ENCODE measurements at places on chromosomes 11 and 22. TPM values are rescaled to one million over a fixed set of nuclear protein-coding genes. Genes with fewer than 3 reads are reported as not detected.

The PDGFB gene
- 37.3 TPM for total RNA-seq

The SLC1A2 gene
- total RNA-seq = not detected

The ZNF408 gene
- 12.2 TPM for total RNA-seq

DNA sequence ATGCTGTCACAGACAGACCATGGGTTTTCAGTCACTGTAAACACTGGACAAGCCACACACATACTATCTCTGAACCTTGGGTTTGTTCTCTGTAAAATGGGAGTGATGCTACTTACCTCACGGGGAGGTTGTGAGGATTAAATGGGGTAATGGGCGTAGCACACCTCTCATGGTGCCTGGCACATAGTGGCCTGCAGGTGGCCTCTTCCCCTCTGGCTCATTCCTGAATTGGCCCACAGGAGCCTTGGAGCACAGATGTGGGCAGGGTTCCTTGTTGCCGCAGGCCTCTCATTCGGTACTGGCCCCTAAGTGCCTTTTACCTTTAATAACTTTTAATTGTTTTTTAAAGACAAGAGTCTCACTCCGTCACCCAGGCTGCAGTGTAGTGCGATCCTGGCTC is 11.7 kb downstream of the MICAL2 start:
- DNase-seq = no peak

DNA sequence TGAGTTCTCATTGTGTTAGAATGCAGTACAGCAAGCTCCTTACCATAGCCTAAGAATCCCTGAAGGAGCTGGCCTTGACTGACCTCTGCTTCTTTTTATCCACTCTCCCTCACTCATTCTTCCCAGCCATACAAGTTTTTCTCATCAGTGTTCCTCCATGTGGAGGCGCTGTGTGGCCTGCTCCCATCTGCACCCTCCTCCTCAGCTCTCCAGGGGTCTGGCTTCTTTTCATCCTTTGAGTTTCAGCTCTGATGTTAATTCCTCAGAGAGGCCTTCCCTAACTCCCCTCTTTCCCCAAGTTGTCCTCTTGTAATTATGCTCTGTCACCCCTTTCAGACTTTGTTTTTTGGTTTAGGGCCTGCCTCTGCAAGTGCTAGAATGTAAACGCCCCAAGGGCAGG is 144.8 kb downstream of the WNT7B start:
- no peak for DNase-seq

- peak; percentile 67 for DNase-seq
Observed at GRCh38 chr22:44697423-44698141, 4.4 kb upstream of the PRR5 start.

- DNase-seq = no peak
Observed at GRCh38 chr22:41636467-41636866, 15.4 kb downstream of the XRCC6 start.

GRCh38 chr11:11788063-11788710 is 53.6 kb upstream of the USP47 start:
- DNase-seq = no peak

DNA sequence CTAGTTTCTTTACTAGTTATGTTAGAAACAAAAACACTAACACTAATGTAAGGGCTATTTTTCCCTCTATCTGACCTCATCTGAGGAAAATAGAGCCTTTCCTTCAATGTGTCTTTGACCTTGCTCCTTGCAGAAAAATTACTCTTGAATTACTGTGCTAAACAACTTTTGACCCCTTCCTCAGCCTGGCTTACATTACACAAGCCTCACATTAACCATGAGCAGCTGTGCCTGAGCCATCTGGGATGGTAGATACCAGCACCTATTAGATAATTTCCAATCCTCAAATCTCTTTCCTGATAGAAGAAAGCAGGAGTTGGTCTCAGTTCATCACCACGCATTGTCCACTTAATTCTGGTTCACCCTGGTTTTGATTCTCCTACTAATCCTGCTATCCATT is 134.4 kb upstream of the NCAM1 start:
- DNase-seq = no peak

DNA sequence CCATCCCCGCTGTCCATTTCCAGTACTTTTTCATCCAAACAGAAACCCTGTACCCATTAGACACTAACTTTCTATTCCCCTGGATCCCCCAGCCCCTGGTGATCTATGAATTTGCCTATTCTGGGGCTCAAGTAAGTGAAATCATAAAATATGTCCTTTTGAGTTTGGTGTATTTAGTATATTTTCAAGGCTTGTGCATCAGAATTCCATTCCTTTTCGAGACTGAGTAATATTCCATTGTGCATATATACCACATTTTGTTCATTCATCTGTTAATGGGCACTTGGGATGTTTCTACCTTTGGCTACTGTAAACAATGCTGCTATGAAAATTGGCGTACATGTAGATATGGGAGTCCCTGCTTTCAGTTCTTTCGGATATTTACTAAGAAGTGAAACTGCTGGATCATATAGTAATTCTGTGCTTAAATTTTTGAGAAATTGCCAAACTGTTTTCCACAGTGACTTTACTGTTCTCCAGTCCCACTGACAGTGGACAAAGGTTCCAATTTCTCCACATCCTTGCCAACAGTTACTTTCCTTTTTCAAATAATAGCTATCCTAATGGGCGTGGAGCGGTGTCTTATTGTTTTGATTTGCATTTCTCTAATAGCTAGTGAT is 16.1 kb downstream of the APLP2 start:
- DNase-seq = no peak

GRCh38 chr22:37459206-37459605 is 27.0 kb downstream of the MFNG start:
- no peak for DNase-seq

DNA sequence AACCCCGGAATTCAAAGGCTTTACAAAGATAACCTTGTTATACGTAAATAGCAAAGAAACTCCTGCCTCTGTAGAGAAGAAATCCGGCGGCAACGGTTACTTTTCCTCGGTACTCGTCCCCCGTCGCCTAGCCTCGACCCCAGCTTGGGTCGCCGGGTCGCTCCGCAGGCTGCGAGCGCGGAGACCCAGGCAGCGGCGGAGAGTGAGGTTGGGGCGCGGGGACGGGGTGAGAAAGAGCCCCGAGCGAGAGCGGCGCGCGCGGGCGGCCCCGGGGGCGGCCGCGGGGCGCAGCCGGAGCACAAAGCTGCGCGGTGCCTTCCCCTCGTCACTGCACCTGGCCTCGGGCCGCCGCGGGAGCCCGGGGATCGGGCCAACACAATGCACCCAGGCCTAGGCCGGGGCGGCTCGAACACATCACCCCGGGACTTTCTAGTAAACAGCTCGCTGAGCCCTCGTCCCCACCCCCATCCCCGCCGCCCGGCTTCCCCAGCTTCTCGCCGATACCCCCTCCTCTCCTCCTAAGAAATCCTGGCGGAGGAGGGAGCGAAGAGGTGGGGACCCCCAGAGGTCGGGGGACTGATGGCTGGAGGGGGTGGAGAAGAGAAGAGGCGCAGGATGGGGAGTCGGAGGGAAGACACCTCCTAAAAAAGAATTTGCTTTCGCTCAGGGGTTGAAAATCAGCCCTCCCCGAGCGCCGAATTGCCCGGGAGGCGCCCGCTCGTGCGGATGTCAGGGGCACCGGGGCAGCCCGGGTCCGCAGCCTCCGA is 845 bp downstream of the MPPED2 start:
- DNase-seq = no peak
